AG10803 (cell line): ENCODE measurements at places on chromosomes 11 and 22.
A peak's percentile ranks its signal among the peaks of the same experiment; 100 is the strongest.

DNA sequence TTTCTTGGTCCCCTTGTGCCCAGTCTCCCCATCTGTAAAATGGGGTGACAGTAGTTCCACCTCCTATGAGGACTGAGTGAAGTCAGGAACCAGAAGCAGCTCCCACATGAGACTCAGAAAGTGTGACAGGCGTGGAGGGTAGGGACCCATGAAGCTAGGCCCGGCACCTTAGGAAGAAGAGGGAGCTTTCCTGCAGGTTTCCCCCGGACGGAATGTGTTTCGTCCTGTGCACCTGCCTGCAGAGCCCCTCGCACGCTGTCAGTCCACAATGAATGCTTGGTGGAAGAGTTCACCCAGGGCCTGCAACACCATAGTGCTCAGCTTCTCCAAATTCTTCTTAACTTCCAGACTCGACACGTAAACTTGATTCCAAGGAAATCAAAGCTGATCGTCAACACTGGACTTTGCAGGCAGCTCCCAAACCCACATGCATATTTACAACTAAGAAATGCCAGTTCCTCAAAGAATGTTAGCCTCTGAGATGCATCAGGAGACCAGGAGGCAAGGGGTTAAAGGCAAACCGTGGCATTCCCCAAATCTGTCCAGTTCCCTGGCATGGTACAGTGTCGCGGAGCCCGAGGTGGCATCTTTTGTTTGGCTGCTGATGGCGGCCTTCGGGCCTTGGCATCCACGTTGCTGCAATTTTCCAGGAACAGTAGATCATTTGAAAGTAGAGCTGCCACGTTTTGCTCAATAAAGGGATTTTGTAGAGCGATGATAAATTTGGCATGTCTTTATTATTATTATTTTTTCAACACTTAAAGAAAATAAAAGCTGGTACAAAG is 15.4 kb downstream of the LRP5 start:
- no peak for DNase-seq

GRCh38 chr11:35723493-35723892 is 60.9 kb downstream of the TRIM44 start:
- DNase-seq, result no peak

DNA sequence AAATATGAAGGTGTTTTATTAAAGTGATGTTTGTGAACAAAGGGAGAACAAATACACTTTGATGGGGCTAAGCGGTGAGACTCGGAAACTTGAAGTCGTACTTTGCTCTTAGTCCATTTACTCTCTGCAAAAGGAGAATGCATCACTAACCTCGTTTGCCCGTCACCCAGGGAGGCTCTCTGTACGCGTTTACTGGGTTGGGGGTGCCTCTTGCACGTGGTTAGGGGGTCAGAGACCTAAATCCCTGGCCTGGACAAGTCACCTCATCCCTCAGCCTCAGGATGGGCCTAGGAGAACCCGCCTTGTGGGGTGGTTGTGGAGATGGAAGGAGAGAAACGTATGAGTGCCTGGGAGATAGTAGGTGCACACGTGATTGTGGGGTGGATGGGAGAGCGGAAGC is 803 bp upstream of the IFT27 start:
- no peak for DNase-seq

GRCh38 chr11:41246399-41246745 is 213.1 kb downstream of the LRRC4C start:
- no peak for DNase-seq

DNA sequence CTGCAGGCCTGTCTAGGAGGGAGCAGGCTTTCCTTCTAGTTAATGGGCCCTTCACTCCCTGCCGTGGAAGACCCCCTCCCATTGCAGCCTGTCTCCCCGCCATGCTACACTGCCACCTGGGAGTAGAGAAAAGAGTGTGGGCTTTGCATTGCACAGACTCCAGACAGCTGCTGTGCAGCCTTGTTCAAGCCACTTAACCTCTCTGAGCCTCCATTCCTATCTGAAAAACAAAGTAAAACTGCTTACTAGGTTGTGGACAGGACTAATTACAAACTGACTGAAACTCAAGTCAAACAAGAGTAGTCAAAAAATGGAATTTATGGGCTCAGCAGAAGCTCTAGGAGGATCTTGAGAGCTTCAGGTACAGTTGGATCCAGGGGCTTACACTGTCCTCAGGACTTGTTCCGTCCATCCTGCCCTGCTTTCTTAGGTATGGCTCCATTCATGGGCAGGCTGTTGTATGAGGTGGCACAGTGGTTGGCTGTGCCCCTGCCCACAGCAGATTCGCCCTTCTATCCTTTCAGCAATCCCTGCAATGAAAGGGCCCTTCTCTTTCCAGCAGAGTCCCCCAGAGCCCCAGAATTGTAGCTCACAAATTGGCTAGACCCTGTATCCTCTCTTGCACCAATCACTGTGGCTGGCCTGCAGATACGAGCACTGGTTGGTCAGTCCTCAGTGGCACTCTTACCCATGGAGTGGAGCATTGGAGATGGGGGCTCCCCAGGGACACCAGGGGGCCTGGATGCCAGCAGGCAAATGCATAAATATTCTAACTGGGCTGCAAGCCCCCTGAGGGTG is 19.6 kb downstream of the PRDM11 start:
- DNase-seq, result no peak

DNA sequence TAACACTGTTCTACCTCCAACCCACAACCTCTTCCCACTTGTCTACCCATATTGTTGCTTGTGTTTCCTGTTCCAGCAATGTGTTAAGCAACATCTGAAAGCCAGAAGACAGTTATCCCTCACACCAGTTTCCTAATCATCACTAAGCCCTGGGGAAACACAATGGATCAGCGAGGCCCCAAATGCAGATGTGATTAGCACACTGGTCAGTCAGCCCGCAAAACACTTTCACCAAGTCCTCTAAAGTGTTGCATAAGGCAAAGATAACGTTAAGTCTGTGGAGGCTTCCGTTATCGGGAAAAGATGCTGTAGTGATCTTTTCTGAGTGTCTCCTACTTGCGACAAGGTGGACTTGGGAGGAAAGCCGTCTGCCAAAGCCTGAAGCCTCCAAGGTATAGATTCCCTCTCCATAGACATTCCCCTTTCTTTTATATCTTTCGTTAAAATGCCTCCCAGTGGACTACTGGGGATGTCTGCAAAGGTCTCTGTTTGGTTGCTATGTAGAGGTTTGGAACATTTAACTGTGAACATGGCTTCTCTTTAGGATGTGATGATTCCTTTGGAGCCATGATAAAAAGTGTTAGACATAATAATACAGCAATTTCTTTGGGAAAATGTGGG is at the start of gene MS4A3:
Gene MS4A3 (plus strand): TSS at position 317 of the 621 bp plus-strand sequence. CDS start 4,496 bp downstream, outside the sequence.
- DNase-seq, result no peak

DNA sequence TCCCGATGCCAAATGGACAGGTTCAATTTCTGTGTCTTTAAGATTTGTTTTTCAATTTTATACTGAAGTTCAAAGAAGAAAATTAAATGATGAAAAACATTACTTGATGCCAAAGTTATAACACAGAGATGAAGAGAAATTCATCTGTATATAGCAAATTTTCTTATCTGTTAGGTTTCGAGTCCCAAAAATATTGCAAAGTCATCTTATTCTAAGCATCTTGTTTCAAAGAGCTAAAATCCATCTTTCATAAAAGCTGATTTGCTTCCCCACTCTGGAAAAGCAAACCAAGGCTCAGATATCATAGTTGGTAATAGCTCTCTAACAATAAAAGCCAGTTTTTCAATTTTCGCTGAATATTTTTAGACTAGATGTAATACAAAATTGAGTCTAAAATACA is 19.0 kb upstream of the CCDC89 start:
- no peak for DNase-seq

- peak; percentile 86 for DNase-seq
Measured at GRCh38 chr11:132586801-132587200, 945.5 kb downstream of the OPCML start.

DNA sequence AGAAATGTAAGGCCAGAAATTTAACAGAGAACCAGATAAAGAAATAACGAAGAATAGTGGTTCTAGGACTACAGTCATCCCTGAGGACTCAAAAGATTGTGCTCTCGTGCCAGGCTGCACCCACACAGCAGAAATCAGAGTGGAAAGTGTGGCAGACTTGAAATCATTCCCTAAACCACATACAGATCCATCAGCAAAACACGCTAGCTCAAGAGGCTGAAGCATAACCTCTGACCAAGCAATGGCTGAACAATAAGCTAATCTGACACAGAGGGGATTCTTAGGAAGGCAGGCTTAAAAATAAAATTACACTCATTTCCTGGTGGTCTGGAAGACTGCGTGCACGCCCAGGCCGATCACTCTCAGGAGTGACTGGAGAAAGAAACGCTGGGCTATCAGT is 19.0 kb downstream of the NCF4 start:
- peak; percentile 81 for DNase-seq

GRCh38 chr22:41271787-41272186 is 14.2 kb downstream of the RANGAP1 start:
- no peak for DNase-seq

DNA sequence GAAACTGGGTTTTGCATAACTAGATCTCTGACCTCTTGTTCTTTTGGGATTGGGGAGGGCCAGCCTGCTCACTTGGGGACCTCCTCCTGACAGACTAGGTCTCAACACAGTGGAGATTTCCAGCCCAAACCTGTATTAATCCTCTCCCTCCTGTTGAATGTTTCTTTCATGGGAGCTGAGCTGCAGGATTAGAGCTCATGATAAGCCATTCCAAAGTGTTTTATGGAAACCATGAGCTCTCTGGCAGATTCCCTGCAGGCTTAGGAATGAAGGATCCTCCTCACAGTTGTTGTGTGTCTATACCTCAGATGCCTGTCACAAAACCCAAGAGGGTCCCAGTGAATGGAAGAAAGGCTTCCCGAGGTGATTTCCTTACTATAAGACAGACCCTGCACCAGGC is 248.4 kb upstream of the B3GAT1 start:
- no peak for DNase-seq

DNA sequence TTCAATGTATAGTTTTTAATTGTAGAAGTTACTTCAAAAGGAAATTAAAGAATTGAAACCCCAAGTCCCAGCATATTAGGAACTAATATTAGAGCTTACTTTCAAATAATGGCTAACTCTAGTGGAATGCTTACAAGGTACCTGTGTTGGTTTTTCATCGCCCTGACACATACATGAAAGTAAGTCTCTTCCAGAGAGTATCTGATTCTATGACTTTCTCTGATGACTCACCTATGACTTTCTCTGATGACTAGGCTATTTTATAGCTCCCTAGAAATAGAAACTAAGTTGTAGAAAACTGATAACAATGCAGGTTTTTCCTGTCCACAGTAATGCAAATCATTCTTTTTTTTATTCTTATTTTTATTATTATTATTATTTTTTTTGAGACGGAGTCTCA is 33.6 kb upstream of the MMP7 start:
- peak; percentile 45 for DNase-seq

DNA sequence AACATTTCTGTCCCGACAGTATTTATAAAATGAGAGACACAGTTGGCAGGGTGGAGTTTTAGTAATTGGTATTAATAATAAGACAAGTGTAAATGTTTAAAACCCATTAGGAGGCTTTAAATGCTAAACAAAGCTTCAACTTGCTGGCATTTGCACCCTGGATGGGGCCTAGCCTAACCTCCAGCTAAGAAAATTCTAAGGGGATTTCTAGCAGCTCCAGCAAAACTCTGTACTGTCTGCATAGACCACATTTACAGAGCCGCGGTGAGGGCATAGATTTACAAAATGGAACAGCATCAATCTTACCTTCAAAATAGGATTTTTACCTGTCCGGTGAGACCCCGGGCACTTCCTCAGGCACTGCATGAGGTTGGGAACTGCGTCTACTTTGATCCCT is 113.9 kb upstream of the ANO1 start:
- no peak for DNase-seq

- no peak for DNase-seq
Measured at GRCh38 chr11:16969010-16969999, 44.9 kb downstream of the PLEKHA7 start.

DNA sequence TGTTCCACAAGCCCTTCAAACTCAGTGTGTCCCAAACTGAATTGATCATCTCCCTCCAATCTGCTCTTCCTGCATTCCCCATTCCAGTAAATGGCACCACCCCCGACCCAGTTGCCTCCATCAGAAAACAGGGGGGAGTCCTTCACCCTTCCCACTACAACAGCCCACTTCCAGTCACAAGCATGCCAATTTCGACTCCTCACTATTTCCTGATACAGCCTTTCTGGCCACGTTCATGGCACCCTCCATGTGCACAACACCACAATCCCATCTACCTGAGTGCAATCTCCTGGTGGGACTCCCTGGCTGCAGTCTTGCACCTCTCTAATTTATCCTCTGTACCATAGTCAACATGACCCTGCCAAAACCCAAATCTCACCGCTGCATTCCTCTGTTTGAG is 1.6 kb upstream of the DNAL4 start:
- no peak for DNase-seq

- peak; percentile 61 for DNase-seq
Measured at GRCh38 chr11:86800076-86800959, at the start of gene PRSS23. PRSS23 (plus strand) TSS chr11:86800542; CDS start chr11:86807644, 7,102 bp downstream.

- DNase-seq, result no peak
Measured at GRCh38 chr11:9351321-9351881, 33.1 kb upstream of the IPO7 start.

DNA sequence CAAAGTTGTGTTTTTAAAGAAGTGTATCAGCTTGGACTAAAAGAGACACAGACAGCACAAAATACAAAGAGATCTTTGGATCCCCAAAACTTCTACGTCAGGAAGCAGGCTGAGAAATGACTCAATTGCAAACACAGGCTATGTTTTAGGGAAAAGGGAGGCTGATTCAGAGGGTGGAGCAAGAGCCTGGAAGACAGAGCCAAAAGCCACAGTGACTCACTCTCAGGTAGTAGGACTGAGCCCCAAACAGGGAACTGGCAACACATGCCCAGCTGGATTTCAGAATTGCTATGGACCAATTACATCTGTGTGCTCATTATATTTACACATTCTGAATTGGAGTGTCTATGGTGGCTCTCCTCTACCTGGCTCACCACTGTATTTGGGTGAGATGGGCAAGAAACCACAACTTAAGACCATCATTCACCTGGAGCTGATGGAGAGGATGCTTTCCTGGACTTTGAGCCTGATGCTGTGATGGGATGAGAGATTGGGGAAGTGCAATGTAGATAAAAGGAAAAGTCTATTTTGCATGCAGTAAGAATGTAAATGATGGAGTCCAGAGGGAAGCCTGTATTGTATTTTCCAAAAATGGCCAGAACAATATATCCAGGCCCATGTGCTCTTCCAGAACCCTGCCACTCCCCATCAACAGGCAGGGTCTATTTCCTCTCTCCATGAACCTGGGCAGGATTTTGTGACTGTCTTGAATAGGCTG is 20.8 kb upstream of the LINC01488 start:
- DNase-seq, result peak; percentile 87

DNA sequence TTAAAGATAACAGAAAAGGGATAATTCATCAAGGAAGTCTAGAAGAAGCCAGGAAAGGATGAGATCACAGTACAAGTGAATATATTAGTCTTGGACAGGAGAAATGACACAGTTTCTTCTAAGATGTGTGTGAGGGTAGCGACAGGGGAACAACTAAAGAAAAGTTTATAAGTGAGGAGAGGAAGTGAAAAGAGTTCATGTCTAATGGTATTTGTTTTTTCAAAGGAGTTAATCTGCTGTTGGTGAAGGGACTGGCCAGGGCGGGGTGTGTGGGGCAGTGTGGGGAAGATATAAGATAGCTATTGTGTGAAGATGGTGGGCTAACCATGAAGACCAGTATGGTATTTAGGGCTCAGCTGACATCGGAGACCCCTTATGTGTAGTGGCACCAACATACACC is 7.6 kb upstream of the PPFIBP2 start:
- no peak for DNase-seq

- DNase-seq, result no peak
Measured at GRCh38 chr11:70775386-70776075, 377.2 kb downstream of the CTTN start.

- peak; percentile 94 for DNase-seq
Measured at GRCh38 chr22:37887584-37888378, 18.3 kb upstream of the MICALL1 start.

GRCh38 chr22:29313126-29313575 is 2.3 kb downstream of the RASL10A start:
- peak; percentile 25 for DNase-seq

- no peak for DNase-seq
Measured at GRCh38 chr11:41201156-41201555, 258.3 kb downstream of the LRRC4C start.
